Neural crest cell (in vitro differentiated cells): ENCODE measurements at places on chromosomes 5 and 9.
A peak's percentile ranks its signal among the peaks of the same experiment; 100 is the strongest.

DNA sequence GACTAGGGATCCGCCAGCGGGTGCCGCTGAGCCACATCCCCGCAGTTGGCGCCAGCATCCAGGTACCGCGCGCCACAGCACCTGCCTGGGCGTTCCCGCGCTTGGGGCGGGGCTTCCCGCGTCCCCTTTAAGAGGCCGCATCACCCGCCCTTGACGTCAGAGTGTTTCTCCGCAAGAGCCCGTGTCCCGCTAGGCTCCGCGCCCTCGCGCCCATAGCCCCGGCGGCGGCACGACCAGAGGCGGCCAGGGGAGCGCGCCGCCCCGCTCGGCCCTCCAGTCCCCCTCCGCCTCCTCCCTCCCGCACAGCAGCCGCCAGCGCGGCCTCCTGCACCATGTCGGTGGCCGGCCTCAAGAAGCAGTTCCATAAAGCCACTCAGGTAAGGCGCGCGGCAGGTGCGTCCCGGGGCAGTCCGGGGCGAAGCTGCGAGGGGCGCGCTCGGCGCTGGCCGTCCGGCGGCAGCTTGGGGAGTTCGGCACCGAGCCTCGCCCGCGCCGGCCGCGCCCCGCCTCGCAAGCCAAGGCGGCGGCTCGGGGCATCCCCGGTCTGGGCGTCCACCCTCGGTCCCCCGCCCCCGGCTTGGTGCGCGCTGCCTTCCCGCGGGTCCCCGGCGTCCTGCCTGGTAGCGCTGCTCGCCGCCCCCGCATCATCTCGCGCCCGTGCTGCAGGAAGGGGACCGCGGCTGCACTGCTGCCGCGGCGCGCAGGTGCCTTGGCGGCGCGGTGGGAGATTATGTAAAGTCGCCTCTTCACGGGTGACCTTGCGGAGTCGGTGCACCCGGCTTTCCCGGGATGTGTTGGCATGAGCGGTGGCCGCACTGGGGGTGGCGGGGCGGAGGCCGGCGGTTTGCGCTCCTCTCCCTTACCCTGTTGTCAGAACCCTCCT lies at the start of gene SH3GL2:
TSS of gene SH3GL2 (plus strand) at position 156 of the 883 bp plus-strand sequence.
- peak; percentile 35 for DNase-seq

GRCh38 chr5:82820961-82821845 lies 256.0 kb downstream of the TMEM167A start:
- DNase-seq = no peak

GRCh38 chr5:126963822-126964375 lies 66.5 kb downstream of the MARCHF3 start:
- DNase-seq = no peak

DNA sequence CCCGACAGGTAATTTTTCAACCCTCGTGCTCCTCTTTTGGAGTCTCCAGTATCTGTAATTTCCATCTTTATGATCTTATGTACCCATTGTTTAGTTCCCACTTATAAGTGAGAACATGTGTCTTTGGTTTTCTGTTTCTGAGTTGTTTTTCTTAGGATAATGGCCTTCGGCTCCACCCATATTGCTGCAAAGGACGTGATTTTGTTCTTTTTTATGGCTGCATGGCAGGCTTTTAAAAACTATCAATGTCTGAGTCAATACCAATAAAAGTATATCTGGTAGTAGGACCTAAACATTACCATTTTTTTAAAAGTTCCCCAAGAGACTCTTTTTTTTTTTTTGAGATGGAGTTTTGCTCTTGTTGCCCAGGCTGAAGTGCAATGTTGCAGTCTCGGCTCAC lies 3.9 kb upstream of the SLC26A2 start:
- no peak for DNase-seq

DNA sequence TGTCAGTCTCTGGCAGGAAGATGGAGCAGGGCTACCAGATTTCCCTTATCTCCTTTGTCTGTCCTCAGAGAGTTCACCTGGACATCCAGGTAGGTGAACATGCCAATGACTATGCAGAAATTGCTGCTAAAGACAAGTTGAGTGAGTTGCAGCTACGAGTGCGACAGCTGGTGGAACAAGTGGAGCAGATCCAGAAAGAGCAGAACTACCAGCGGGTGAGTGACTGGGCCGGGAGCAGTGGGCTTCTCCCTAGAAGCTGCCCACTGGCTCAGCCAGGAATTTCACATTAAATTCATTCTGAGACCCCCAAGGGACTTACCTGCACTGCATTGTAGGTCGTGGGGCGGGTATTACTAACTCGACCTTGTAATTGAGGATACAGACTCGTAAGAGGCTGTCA lies 2.1 kb downstream of the TMED9 start:
- DNase-seq = no peak

- no peak for DNase-seq
Measured at GRCh38 chr5:17400724-17401469, 97.1 kb upstream of the TAF11L2 start.

DNA sequence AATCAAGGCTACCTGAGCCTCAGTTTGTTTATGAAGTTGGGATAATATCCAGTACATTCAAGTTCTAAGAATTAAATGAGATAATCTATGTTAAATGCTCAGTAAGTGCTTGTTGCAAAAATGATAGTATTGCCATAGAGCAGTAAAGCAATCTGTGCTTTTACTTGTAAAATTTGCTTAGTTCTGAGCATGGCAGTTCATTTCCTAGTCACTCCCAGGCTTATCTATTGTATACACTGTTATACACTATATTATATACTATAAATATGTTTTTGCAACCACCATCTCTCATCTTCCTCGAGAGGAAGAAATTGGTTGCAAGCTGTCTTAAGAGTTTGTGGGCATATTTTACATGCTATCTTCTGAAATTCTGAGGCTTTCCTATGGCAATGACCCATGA lies 63.4 kb downstream of the MTREX start:
- no peak for DNase-seq

DNA sequence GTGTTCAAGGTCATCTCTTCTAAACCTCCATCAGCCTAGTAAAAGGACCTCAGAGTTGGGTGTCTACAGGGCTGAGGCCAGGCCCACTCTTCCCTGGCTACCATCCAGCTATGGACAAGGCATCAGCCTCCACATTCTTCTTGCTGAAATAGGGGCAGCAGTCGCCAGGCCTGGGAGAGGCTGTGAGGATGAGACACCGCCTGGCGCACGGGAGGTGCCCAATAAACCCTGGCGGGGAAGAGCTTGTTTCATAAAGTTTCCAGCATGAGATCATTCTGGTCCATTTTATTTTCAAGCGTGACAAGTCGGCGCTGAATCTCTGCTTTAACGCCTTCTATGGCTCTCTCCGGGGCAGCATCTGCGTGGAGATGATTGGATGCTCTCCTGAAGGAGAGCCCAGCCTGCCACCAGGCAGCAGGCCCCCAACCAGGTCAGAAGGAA lies 153.4 kb downstream of the OLFM1 start:
- DNase-seq = no peak

DNA sequence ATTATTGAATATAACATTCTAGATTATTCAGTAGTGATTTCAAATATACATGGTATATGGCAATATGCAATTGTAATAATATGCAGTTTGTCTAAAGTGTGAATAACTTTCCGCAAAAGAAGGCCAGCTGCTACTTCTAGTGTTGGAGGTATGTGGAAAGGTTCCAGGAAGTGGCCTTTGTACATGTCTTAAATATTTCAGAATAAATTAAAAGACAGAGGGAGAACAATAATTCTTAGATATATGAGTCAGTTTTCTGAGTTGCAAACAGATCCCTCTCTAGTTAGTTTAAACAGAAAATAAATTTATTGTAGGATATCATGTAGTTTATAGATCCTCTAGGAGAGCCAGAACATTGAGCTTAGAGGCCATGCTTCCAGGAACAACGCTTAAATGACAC lies 210.8 kb upstream of the ELL2 start:
- DNase-seq = no peak

GRCh38 chr5:83827111-83827557 lies 106.5 kb upstream of the HAPLN1 start:
- no peak for DNase-seq

- no peak for DNase-seq
Measured at GRCh38 chr9:89885156-89885555, 280.3 kb downstream of the GADD45G start.

DNA sequence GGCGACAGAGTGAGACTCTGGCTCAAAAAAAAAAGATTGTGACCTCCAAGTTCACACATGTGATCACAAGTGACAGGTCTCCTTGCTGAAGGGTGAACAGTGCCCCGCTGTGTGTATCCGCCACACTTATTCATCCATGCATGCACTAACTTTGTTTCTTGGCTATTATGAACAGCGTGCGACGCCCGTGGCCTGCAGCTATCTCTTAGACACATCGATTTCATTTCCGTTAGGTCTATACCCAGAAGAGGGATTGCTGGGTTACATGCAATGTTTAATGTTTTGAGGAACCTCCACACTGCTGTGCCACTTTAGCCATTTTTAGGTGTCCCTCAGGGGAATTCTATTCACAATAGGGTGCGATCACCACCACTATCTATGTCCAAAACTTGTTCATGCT lies 12.1 kb upstream of the EGFL7 start:
- DNase-seq = no peak

DNA sequence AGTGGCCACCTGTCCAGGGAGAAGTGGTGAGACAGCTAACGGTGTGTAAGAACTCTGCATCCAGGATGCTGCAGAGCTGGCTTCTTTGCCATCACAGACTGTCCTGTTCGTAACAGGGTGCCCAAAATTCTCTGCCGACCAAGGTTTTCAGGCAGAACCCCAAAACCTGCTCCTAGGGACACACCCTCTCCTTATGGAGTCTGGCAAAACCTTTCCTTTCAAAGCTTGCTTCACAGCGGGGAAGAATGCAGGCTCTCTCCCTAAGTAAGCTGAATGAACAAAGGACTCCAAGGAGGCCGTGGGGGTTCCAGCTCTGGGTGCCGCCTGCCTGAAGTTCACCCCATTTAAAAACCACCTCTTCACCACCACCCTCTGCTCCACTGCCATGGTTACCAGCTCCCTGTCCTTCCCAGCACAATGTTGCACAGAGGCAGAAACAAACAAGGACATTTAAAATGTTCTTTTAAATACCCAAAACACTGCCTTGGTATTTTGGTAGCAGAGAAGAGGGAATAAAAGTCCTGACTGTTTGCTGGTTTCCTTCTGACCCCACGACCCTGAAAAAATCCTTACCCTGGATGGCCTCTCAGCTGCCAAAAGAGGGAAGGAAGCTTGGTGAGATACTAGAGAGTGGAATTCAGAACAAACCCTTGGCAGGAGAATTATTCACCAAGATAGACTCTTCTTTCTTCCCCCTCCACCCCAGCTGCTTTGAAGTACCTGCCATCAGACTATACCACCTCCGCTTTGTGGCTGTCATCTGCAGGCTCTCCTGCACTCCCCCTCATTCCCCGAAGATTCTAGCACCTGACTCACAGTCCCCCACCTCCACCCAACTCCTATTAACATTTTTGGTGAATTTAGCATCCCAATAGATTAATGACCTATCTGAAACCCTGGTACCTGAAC lies 7.1 kb upstream of the KLF9 start:
- no peak for DNase-seq

DNA sequence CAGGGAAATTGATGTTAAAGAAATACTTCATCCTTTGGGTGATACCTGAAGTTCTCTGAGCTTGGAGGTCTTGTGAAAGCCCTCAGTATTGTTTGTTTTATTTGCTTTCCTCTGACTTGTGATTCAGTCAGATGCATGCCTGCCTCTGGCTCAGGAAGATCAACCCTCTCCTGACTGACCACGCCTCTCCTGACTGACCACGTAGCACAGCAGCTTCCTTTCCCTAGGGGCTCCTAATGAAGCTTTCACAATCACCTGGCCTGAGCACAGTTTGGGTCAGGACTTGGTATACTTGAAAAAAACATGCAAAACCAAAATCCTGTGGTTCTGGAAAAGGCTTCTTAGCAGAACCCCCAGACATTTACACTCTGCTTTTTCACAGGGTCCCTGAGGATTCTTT lies 3.8 kb downstream of the TGFBI start:
- no peak for DNase-seq

GRCh38 chr9:137055385-137056364 lies 1.8 kb upstream of the ENTPD2 start:
- DNase-seq = no peak
